Sigmoid colon (tissue), 7 donors: ENCODE measurements at places on chromosomes 4 and X.
A peak's percentile ranks its signal among the peaks of the same experiment; 100 is the strongest.

DNA sequence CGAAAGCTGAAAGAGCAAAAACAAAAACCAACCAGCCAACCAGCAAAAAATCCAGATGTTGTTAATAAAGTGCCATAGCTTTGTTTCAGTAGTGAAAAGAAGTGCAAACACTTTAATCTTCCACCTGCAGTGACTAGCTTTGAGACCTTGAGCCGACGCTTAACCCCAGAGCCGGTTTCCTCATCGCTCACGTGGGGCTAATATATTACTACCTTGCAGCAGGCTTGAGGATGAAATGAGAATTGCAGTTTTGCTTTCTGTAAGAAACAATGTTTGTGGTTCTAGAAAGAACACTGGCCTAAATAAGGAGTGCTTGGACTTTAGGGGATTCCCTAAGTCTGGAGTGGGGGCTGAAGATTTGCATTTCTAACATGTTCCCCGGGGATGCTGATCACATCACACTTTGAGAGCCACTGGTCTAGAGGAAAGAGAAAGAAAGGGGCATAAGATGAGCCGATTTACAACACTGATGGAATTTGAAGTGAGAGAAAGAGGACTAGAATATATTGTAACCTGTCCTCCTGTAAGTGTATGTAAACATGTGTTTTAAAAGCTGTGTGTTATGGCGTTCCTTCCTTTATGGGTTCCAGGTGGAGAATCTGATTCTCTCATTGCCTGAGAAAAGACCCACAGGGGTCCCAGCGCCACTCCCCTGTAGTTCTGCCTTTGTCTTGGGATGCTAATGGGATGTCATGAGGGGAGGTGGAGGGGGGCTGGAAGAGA lies 1.4 kb downstream of the FGF2 start:
- peak; percentile 82 for DNase-seq

DNA sequence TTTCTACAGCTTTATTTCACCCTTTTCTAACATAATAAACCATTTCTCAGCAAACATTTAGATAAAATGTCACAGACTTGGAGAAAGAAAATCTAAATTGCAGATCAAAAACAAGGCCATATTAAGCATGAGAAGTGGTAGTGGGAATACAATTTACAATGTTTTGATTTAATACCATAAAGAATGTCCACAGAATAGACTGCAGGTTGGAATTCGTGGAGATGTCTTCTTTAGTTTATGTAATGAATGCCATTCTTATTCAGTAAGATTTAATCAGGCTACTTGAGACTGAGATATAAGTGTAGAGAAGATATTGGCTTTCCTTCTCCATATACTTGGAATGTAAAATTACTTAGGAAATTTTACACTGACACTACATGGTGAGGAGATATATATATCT lies 91.9 kb upstream of the ZFP42 start:
- DNase-seq, result no peak

DNA sequence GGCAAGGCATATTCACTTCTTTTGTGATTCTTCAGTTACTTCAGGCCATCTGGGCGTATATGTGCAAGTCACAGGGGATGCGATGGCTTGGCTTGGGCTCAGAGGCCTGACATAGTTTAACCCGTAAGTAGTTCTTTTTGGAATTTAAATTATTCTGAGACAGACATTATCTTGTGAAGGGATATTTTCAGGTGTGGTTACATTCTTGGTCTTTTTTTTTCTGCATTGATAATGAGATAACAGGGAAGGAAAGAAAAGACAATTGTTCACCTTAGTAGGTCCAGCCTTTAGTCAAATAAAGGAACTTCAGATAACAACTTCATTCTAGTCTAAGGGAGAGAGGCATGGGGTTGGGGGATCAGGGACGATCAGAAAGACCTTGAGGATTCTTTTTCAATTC lies 74.8 kb downstream of the TEX13C start:
- no peak for DNase-seq

DNA sequence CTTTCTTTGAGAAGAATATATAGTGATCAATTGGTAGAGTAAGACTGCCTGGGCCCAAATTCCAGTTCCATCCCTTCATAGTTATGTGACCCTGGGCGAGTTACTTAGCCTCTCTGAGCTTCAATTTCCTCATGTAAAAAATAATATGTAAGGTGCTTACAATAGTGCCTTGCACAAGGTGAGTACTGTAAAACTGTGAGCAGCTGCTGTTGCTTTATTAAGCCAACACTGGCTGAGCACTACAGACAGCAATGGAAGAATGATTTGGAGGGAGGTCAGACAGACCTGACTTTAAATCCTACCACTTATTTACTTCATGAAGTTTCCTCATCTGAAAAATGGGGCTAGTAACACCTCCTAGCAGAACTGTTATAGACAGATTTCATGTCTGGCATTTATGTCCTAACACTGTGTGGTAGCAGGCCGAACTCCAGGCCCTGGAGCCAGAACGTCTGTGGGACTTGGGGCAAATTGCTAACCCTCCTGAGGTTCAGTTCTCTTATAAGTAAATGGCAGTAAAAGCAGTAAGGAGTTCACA lies 53.8 kb downstream of the RNF150 start:
- DNase-seq, result no peak

DNA sequence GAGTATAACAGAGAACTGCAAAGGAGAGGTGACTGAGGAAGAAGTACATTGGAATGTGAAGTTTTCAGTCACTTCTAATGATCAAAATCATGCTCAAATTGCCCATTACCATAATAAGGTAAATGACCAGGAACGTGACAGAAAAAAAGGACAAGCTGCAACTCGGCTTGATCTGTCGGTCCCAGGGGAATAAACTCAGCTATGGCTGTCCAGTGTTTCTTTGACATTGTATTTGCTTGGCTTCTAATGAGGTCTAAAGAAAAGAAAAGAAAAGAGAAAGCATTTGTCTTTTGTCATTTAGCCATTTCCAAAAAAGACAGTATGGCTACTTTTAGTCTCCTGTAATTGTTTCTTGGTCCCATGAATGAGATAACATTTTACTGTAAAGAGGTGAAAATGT lies 25.2 kb downstream of the PHOX2B start:
- no peak for DNase-seq

- DNase-seq, result no peak
Measured at GRCh38 chr4:71833232-71833900, 49.5 kb upstream of the GC start.

GRCh38 chrX:129600981-129601424 lies 53.8 kb downstream of the APLN start:
- no peak for DNase-seq

DNA sequence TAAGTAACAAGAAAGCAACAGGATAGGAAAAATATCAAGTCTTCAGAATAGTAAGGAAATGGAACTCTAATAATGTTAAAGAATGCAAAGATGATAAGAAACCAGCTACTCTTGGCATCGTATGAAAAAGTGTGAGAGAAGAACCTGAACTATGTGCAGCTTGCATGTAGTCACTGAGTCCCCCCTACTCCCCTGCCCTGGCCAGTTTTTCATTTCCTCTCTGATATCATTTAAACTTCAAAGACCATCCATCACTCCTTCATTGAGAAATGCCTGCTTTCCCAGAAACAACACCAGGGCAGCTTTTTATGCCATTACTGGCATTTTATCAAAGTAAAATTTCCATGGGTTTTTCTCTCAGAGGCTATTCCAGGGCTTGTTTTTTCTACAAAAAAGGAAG lies 28.1 kb downstream of the INPP4B start:
- no peak for DNase-seq

- peak; percentile 87 for DNase-seq
Measured at GRCh38 chrX:86148024-86148511, at the start of gene DACH2. Gene DACH2 (plus strand): TSS chrX:86148451.

DNA sequence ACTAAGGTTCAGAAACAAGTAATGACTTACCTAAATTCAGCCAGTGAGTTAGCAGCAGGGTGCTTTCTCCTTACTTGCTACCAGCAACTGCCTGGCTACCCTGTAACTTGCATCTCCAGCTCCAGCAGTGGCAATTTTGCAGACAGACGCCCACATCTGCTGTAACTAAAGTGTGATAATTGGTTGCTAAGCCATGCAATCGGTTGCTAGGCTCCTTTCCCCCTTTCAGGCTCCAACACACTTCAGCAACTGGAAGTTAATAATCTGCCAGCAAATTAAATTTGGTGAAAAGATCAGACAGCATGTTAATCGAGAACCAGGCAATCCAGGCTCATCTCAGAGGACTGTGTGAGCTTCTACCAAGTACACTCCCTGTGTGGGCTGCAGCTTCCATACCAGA lies 24.2 kb upstream of the ARHGEF9 start:
- DNase-seq, result no peak

GRCh38 chr4:10917566-10917965 lies 233.0 kb upstream of the CLNK start:
- DNase-seq, result no peak

DNA sequence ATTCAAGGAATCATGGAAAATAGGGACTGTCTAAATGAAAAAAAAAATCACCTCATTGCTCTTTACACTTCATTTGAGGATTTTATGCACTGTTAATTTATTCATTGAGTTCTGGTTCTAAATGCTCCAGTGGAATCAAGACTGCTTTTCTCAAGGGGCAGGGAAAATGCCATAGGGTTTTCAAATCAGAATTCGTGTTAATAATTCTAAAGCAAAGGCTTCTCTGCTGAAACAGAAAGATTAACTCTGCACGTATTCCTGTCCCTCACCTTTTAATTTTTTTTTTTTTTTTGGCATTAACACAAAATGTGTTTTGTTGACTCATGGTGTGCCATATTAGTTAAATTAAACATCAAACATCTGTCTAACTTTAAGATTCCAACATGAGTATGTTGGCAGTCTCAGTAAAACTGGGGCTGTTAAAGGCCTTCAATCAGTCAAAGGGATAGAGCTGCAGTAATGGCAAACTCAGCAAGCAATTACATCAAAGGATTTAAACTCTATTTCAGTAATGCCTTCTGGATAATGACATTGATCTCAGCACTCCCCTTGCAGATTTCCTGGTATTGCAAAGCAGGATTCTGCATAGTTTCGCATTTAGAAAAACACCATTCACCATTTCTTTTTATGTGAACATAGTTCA lies 878.1 kb downstream of the RAPGEF2 start:
- DNase-seq, result no peak

GRCh38 chr4:55385201-55385649 lies 10.5 kb upstream of the TMEM165 start:
- DNase-seq, result no peak

DNA sequence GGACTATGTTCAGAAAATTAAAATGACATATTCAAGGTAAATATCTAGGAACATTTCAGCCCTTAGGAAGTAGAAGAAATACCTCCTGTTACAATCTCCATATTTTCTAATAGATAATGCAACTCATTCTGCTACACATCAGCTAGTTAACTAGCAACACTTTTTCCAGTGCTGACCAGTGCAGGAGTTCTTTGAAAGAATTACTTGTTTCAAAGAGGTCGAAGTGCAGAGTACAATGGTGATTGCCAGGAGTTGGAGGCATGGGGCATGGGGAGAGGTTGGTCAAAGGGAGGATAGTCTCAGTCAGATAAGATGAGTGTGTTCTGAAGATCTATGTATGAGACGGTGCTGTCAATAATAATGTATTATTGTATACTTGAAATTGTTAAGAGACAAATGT lies 53.1 kb downstream of the MTNR1A start:
- no peak for DNase-seq

DNA sequence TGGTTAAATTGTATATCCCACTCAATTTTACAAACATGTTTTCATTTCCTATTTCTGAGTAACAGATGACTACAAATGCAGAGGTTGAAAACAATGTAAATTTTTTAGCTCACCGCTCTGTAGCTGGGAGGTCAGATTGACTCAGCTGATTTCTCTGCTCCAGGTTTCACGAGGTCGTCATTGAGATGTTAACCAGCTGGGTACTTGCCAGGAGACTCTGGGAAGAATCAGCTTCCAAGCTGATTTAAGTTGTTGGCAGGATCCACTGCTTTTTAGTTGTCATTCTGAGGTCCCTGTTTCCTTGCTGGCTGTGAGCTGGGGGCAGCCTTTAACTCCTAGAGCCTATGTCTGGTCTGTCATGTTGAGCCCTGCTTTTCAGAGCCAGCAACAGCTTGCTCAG lies 864.3 kb upstream of the AGA start:
- DNase-seq, result no peak

DNA sequence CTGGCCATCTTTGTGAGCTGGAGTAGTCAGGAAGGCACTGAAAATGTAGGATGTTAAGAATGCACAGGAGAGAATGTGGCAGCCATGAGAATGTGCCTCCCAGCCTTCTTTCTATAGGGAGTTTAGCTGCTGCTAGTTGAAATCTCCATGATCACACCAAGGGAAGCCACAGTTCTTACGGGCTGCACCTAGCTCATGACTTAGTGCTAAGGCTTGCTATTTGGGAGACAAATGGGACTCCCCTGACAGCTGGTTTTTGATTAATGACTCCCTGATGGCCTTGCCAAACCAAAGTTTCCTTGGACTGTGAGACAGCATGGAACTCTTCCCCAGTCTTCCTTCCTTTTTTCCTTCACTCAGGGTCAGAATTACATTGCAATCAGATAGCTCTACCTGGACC lies 9.2 kb downstream of the CTSO start:
- DNase-seq, result no peak

DNA sequence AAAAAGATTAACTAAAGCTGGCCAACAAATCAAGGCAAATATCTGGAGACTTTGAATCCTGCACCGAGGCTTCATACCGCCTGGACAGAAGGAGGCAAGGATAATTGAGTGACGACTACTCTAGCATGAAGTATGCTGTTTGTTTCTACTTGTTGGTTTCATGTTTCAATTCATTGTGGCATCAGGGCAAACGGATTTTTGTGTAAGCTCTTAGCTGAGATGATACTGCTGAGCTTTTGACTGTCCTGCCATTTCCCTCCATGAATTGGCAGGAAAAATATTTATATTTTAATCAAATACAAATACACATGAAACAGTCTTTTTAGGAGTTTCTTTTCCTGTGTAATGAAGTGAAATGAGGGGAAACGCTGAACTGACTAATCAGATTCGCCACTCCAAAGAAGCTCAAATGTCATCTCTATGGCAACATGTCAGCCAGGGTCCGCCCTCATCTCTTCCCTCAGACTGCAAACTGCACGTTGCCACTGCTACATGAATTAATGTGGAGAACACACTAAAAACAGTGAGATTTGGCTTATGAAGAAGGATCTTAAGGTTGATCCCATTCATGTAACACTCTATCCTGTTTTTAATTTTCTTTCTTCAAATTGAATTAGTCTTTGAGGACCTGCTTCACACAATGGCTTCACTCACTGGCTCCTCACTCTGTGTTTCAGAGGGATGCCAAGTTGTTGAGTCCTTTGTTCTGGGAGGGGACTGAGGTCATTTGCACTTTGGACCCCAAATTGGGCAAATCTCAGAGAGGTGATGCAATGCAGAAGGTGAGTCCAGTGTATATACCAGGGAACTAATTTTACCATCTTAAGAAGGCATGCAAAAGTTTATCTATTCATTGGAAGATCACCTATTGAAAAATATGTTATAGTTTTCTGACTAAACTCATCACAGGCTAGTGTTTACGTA lies 149.6 kb upstream of the MID1 start:
- no peak for DNase-seq

DNA sequence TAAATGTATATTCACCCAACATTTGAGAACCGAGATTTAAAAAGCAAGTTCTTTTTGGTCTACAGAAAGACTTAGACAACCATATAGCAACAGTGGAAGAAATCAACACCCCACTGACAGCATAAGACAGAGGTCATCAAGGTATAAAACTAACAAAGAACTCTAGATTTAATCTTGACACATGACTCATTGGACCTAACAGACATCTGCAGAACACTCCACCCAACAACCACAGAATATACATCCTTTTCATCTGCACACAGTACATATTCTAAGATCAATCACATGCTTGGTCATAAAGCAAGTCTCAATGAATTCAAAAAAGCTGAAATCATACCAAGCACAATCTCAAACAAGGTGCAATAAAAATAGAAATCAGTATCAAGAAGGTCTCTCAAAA lies 65.8 kb downstream of the SPIN4 start:
- DNase-seq, result no peak
